ENCODE measurements at places on chromosomes 1 and 21.

DNA sequence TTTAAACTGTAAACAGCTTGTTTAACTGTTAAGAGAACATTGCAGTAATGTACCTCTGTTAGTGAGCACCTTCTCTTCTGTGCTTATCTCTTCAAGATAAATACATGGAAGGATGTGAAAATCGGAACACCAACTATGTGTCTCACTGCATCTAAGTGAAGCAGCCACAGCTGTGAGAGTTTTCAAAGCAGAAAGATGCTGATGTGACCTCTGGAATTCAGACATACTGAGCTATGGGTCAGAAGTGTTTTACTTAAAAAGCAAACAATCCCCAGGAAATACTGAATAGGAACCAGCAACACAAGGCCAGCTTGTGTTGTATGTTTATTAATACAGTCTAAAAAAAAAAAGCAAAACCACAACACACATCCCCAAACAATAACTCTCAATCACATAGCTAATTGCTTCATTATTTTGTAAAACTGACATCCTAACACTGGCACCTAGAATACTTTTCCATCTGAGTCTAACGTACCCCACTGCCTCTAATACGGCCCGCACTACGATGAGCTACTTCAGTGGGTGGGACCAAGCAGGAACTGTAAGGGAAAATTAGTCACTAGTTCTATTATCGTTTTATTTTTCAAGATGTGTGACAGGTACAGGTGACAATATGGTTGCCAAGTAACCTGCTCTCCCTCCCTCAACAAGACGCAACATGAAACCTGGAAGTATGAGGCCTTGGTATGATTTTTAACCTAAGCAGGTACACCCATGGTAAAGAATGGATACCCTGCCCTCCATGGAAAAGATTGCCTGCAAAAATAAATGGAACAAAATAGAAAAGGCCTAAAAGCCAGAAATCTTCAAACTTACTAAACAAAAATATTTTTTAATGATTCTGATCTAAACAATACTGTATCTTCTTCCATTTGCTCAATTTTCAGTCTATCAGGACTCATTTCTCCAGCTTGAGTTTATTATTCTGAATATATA lies 13.9 kb downstream of the ERRFI1 start:
- DNase-seq = no peak

GRCh38 chr1:205108464-205108863 lies 13.3 kb downstream of the RBBP5 start:
- DNase-seq = no peak

GRCh38 chr1:19654886-19655717 lies 9.6 kb upstream of the HTR6 start:
- DNase-seq = no peak

- DNase-seq = peak; percentile 54
These were observed 2.4 kb upstream of the IBA57 start for GRCh38 chr1:228163007-228163753.

DNA sequence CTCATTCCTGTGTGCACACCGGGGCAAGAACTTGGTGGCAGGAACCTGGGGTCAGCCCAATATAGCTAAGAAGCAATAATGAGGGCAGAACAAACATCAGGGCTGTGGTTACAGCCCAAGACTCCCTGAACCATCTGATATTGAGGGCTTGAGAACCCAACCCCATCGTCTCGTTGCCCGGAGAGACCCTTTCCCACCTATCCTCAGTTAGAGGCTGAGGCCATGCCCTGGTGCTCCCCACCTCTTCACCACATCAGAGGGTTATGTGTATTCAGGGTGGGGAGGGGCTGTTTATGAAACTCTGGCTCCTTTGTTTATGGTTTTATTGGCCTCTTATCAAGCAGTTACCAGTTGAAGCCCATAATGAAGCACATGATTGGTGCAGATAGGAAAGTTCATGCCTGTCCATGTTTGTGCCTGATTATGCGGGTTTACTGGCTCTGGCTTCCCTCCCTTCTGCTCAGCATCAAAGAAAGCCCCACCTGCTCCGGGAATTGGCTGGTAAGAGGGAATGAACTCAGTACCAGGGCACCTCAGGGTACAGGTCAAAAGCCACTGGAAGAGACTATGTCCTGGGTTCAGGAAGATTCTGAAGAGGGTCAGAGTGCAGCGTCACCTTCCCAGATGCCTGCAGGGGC lies 14.5 kb downstream of the NUAK2 start:
- DNase-seq = no peak

DNA sequence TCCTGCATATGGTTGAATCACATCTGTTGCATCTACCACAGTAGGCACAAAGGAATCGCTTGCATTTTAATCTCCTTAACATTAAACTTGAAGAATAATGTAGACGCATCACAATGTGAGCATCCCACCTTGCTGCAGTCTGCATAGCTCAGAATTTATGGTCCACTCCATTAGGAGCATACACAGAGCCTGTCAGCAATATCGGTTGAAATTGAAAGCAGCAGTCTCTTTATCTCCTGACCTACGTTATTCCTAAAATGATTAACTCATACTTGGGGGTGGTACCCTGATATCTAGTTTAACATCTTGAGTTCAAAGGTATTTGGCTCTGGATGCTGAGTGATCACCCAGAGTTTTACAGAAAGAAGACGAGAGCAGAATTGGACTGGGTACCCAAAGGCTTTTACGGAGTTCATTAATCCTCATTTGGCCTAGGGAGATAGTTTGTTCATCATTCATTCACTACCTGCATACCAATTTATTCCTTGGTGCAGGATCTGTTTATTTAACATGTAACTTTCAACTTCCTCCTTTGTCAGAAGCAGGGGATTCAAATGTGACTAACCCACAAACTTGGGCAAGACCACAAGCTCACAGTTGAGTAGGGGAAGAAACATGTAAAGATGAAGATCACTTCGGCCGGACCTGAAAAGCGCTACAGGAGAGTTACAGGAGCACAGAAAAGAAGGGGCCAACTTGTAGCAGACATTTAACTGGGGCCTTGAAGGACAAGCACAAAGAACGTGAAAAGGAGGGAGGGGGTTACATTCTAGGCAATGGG lies 187.9 kb downstream of the DAB1 start:
- no peak for DNase-seq

GRCh38 chr1:210711825-210712612 lies 383.3 kb downstream of the HHAT start:
- DNase-seq = no peak

- DNase-seq = no peak
These were observed 176.7 kb downstream of the TRIM33 start for GRCh38 chr1:114334297-114334696.

DNA sequence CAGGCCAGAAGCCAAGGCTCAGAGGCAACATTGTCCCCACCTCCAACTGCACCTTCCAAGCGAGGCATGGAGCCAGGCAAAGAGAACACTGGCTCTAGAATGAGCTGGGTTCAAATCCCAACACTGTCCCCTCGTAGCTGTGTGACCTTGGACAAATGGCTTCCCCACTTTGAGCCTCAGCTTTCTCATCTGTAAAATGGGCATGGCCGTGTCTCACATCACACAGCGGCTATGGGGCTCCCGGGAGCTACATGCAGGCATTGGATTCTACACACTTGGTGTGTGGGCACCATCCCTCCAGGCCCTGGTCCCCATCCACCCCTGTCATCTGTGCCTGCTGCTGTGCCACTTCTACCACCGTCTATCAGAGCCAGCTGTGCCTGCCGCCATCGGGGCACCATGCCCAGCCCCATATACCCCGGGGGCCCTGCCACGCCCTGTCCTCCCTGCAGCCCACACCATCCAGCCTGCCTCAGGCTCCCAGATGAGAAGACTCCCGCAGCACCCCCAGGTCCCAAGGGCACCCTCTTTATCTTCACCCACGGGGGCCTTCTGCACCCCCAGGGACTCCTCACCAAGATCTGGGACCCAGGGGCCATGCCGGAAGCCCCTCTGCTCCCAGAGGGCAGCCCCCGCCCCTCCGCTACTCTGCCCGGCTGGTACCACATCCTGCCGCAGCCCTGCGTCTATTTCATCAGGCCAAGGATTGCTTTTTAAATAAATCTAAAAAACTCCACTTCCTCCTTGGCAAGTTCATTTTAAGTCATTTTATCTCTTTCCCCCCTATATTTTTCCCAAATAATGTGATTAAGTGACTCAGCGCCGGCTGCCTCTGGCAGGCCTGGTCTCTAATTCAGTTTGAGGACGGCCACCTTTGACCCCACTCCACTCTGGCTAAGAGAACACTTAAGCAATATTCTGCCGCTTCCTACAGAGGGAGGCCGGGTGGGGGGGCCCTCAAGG lies 107.8 kb upstream of the TARDBP start:
- DNase-seq = no peak

DNA sequence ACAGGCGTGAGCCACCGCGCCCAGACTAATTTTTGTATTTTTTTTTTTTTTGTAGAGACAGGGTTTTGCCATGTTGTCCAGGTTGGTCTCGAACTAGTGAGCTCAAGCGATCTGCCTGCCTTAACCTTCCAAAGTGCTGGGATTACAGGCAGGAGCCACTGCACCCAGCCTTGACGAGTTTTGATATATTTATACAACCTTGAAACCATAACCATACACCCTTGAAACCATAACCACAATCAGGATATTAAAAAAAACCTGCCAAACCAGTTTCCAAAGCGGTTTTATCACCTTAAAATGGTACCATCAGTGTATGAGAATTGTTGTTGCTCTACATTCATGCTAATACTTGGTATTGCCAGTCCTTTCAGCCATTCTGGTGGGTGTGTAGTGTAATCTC lies 3.7 kb upstream of the PHACTR4 start:
- no peak for DNase-seq

- no peak for DNase-seq
These were observed 146.1 kb upstream of the VANGL1 start for GRCh38 chr1:115495625-115496024.

DNA sequence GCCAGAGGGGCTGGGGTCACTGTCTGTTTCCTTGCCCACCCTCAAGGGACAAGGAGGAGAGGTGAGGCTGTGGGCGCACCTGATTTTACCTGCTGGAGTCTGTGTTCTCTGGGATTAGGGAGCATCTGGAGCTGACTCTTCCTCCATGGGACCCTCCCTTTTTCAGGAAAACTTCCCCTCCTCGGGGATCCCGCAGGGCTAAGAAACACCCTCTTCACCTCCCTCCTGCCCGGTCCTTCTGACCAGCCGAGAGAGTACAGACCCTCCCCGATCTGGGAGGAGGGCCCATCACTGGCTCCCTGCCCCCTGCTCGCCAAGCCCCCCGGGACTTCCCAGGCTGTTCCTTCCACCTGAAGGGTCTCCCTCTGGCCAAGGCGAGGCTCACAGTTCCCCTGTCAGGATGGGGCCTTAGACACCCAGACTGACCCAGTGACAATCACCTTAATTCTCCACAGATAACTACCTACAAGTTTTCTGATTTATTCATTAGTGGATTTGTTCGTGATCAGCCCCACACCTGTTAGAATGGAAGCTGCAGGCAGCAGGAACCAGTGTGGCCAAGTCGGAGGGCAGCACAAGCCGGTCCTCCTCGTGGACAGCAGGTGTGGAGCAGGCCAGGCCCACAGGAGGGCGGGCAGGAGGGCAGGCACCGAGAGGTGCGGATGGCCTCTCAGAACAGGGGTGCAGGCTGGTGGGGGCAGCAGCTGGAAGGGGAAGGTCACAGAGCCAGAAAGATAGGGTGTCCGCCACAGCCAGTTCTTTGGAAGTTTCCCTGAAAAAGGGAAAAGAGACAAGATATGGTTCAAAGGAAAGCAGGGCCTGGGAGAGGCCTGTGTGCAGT lies 15.9 kb upstream of the SAMD11 start:
- no peak for DNase-seq
